Tibial nerve (tissue), 4 donors: ENCODE measurements at places on chromosomes 12 and 14. TPM values are rescaled to one million over a fixed set of nuclear protein-coding genes. Genes with fewer than 3 reads are reported as not detected.

The GLT8D2 gene
- 22.7 TPM for total RNA-seq

The CSRP2 gene
- 28.6 TPM for total RNA-seq

The B4GALNT1 gene
- 43.8 TPM for total RNA-seq

The CISTR gene
- not detected for total RNA-seq

DNA sequence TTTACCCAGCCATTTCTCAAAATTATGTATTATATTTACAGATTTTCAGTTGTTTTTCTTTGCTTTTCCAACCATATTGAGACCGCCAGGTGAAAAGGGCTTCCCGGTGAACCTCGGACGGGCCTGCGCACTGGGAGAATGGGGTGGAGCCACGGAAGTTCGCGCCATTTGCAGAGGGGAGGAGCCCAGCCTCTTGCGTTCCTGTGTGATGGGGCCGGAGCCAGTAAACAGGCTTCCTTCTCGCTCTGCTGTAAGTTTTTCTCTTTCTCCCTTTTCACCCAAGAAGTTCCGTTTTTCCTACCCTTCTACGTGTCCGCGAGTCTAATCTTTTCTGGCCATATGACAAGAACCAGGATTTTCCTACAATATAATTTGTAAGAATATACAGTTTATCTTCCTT lies 1108.8 kb upstream of the SEL1L start:
- no peak overlapping the region for H3K27ac ChIP-seq
- DNase-seq: no peak
- no peaks in the 10 kb centered on the region for H3K4me1 ChIP-seq
- no peaks in the 10 kb centered on the region for H3K27me3 ChIP-seq

- no peak for DNase-seq
- H3K27me3 ChIP-seq: no peaks in the 10 kb centered on the region
- no peak overlapping the region for H3K27ac ChIP-seq
- H3K4me3 ChIP-seq: no peak overlapping the region
- no peaks in the 10 kb centered on the region for H3K36me3 ChIP-seq
- H3K4me1 ChIP-seq: no peaks in the 10 kb centered on the region
Measured at GRCh38 chr12:41795910-41796309, 348.8 kb downstream of the GXYLT1 start.

DNA sequence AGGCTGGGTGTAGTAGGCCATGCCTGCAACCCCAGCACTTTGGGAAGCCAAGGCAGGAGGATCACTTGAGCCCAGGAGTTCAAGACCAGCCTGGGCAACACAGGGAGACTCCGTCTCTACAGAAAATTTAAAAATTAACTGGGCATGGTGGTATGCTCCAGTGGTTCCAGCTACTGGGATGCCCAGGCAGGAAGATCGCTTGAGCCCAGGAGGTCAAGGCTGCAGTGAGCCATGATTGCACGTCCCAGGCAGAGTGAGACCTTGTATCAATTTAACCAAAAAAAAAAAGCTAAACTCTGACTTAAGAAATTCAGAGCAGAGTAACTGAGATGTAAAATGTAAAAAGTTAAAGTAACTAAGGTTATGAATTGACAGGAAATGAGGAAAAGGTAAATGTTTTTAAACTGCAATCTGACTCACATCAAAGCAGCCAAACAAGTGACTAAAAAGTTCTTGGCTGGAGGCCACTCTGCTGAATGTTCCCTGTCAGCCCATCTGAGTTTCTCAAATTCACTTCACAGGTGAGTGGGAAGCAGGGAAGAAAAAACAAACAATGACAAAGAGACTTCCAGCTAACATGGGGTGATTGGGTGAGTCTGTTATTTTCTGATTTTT lies 21.3 kb downstream of the PRKD1 start:
- H3K4me1 ChIP-seq: no peaks in the 10 kb centered on the region
- H3K27ac ChIP-seq: no peak overlapping the region
- DNase-seq: no peak

DNA sequence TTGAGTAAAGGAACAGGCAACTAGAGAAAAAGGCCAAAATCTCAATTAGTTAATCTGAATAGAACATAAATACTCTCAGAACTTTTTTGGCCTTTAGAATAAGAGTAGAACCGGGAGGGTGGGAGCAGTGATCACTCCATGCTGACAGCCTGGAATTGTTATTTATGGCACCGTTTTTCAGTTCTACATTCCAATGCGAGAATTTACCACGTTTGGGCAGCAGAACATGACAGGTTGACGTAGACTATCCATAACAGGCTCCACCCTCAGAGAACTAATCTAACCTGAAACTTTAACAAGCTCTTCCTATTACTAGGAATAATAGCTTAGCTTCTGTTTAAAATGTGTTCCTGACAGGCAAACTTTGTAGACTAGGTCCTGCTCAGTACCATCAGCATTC lies 379.1 kb downstream of the SEC23A start:
- H3K4me1 ChIP-seq: no peaks in the 10 kb centered on the region
- no peak overlapping the region for H3K27ac ChIP-seq
- no peak overlapping the region for H3K4me3 ChIP-seq
- DNase-seq: no peak

GRCh38 chr14:53542732-53543131 lies 389.6 kb upstream of the DDHD1 start:
- H3K27ac ChIP-seq: no peak overlapping the region
- no peak for DNase-seq
- no peaks in the 10 kb centered on the region for H3K27me3 ChIP-seq
- no peak overlapping the region for H3K4me3 ChIP-seq

- no peak for DNase-seq
- H3K27ac ChIP-seq: no peak overlapping the region
Measured at GRCh38 chr14:43735932-43736331, 771.2 kb downstream of the FSCB start.

DNA sequence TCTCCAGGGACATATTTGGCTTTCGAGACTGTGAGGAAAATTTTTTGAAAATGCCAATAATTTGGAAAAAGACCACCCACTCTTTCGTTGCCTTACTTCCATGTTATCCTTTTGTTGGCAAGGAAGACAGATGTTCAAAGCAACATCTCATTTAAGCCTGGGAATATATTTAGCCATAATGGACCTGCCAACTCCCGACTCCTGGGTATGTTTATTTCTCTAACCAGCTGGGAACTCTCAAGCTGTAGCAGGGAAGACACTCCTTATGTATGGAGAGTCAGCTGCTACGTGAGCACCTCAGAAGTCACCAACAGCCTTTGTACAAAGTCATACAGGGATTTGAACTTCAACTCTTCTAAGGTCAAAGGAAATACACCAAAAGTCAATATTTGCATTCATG lies 96.5 kb upstream of the DAAM1 start:
- no peak overlapping the region for H3K4me3 ChIP-seq
- H3K36me3 ChIP-seq: no peaks in the 10 kb centered on the region
- no peaks in the 10 kb centered on the region for H3K27me3 ChIP-seq
- DNase-seq: no peak
- no peak overlapping the region for H3K27ac ChIP-seq

DNA sequence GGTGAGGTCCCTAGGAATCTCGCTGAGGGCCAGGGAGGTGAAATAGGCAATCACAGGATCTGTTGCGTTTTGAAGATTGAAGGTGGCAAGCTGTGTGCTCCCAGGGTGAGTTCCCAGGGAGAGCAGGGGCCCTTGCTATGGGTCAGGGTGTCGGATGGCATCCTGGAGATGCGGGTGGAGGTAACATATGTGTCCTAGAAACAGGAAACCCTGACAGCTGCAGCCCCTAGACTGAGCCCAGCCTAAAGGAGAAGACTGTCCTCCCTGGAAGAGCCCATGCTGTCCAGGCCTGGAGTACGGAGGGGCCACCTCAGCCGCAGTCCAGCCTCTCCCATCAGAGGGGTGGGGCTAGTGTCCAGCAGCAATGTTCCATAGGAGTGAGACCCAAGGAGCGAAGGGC lies 194.2 kb downstream of the NTF3 start:
- no peaks in the 10 kb centered on the region for H3K4me1 ChIP-seq
- DNase-seq: no peak
- H3K36me3 ChIP-seq: no peaks in the 10 kb centered on the region

GRCh38 chr12:108622921-108623514 lies 10.7 kb downstream of the SELPLG start:
- H3K27ac ChIP-seq: no peak overlapping the region
- no peak for DNase-seq
- H3K4me3 ChIP-seq: no peak overlapping the region
- peaks cover 24% of the 10 kb centered on the region for H3K4me1 ChIP-seq
- H3K36me3 ChIP-seq: no peaks in the 10 kb centered on the region
- no peaks in the 10 kb centered on the region for H3K27me3 ChIP-seq
